ENCODE measurements at places on chromosomes 5 and 9.

- DNase-seq = no peak
Observed at GRCh38 chr9:123718188-123718587, 211.7 kb downstream of the DENND1A start.

GRCh38 chr9:21692390-21692789, 110.0 kb upstream of the MTAP start:
- no peak for DNase-seq

GRCh38 chr5:10317825-10318682, 10.4 kb upstream of the CMBL start:
- no peak for DNase-seq

GRCh38 chr5:95424526-95424925, 33.4 kb downstream of the FAM81B start:
- DNase-seq = no peak

- DNase-seq = no peak
Observed at GRCh38 chr5:100598446-100598845, 63.3 kb downstream of the FAM174A start.

- DNase-seq = peak; percentile 82
Observed at GRCh38 chr5:137075163-137075970, 423.8 kb downstream of the SPOCK1 start.

- peak; percentile 74 for DNase-seq
Observed at GRCh38 chr9:99105152-99106043, 485 bp downstream of the TGFBR1 start.

- DNase-seq = no peak
Observed at GRCh38 chr5:98786191-98786853, 12.9 kb downstream of the RGMB start.

- peak; percentile 72 for DNase-seq
Observed at GRCh38 chr5:175464074-175464941, 14.1 kb upstream of the SFXN1 start.

DNA sequence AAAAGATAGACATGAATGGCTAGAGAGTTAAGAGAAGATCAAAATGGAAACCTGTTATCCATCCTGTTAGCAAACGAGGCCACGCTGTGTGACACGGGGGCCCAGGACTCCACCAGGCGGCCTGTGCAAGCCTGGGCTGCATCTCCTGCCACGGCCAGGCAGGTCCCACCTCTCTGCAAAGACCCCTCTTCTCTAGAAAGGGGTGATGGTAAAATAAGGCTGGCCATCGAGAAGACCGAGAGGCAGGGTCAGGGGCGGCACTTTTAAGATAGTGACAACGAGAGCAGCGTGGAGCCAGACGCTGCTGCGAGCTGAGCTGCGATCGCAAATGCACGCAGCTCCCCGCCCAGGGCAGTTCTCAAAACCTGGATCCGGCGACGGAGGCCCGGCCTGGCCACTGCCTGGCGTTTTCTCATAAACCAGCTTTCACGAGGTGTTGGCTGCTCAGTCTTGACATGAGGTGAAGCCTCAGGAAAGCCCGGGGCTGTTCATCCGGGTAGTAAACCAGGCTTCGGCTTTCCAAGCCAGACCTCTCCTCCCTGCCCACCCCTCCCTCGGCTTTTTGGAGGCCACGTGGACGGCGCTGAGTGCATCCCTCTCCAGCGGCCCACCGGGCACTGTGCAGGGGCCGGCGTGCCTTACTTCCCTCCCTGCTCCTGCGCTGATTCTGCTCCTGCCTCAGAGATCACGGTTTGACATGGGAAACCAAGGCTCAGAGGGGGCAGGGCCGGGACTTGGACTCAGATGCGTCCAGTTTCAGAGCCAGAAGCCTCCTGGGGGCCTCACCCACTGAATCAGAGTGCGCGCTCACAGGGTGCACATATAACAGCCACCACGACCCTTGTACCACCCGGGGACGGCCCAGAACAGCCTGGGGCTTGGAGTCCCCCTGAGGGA, 151.6 kb upstream of the PHYKPL start:
- peak; percentile 39 for DNase-seq

DNA sequence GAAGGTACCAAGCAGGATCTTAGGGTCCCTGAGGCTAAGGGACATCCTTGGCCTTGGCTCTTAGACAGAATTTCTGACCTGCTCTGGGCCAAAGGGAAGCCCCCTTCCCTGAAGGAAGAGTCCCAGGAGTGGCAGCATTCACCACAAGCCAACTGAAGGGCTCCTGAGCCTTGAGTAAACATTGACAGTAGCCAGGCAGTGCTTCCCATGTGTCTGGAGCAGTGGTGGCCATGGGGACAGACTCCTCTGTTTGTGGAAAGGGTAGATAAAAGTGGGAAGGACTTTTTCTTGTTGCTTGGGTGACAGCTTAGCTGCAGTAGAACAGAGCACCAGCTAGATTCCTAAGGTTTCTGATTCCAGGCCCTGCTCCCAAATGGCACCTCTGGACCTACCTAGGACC, 61.4 kb upstream of the VLDLR start:
- no peak for DNase-seq

- DNase-seq = no peak
Observed at GRCh38 chr5:107376546-107377276, 294.0 kb downstream of the EFNA5 start.

- no peak for DNase-seq
Observed at GRCh38 chr5:31033295-31033694, 160.2 kb upstream of the CDH6 start.

GRCh38 chr5:50667023-50667652, 701 bp downstream of the PARP8 start:
- peak; percentile 73 for DNase-seq

GRCh38 chr5:178381921-178382695, 149.5 kb upstream of the PHYKPL start:
- no peak for DNase-seq

GRCh38 chr9:127566351-127567001, 45.6 kb upstream of the STXBP1 start:
- DNase-seq = no peak

GRCh38 chr5:133247151-133247709, 195.4 kb downstream of the HSPA4 start:
- DNase-seq = no peak

DNA sequence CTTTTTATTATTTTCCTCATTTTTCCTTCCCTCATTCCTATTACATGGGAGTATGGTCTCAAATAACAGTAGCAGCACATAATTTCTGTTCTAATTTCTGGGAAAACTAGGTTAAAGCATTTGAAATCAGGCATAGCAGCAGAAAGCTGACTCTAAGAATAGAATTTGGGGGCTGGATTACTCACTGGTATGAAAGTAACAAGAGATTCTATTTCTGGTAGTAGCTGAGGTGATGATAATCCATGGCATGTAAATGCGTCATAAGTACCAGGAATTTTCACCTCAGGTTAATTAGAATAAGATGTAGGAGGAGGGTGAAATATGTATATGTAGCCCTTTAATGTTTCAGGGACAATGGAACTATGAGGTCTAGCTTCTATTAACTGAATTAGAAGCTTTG, 662.0 kb downstream of the PTPRD start:
- DNase-seq = no peak

- DNase-seq = no peak
Observed at GRCh38 chr9:18720691-18721090, 246.7 kb downstream of the ADAMTSL1 start.

GRCh38 chr5:132030610-132031009, 19.2 kb upstream of the ACSL6 start:
- no peak for DNase-seq

DNA sequence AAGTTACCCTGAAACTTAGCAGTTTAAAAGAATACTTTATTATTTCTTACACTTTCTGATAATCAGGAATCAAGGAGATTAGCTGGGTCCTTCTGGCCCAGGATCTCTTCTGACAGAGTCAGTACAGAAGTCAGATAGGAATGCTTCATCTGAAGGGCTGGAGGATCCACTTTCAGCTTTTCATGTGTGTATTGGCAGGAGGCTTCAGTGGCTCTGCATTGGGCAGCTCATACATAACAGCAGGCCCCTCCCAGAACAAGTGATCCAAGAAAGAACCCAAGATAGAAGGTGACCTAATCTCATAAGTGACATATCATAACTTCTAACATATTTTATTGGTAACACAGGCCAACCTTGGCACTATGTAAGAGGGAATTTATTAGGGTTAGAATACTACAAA, 258.4 kb downstream of the HCN1 start:
- DNase-seq = no peak

DNA sequence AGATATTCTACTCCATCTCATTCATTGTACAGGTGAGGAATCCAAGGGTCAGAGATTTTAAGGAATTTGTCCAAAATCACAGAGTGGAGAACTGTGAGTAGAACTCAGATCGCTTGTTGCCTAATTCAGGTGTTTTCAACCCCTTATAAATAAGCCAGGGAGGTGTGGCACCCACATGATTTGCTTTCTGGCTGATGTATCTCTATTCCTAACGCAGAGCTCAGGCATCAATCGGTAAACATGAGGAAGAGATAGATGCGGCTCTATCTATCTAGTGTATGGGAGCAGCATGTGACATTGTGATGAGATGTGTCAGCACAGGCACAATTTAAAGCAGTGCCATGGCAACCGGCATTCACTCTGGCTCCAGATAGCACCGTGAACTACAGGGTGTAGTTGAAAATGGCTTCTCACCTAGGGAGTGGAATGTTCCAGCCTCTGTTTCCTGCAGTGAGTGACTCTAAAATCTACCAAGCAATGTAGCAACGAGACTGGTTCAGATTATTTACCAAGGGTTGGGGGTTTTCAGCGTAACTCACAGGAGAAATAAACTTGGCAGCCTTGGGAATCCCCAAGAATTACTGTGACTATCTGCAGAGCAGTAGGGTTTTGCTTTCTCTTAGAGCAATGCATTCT, 53.4 kb upstream of the SUB1 start:
- no peak for DNase-seq

- no peak for DNase-seq
Observed at GRCh38 chr9:128406848-128407391, 13.7 kb upstream of the CERCAM start.

- DNase-seq = no peak
Observed at GRCh38 chr9:28528049-28528448, 954.8 kb upstream of the C9orf72 start.

GRCh38 chr5:1336749-1337488, 8.0 kb downstream of the CLPTM1L start:
- no peak for DNase-seq

- DNase-seq = no peak
Observed at GRCh38 chr5:127014573-127014972, 15.8 kb downstream of the MARCHF3 start.

GRCh38 chr9:85631809-85632208, 109.9 kb downstream of the AGTPBP1 start:
- no peak for DNase-seq

DNA sequence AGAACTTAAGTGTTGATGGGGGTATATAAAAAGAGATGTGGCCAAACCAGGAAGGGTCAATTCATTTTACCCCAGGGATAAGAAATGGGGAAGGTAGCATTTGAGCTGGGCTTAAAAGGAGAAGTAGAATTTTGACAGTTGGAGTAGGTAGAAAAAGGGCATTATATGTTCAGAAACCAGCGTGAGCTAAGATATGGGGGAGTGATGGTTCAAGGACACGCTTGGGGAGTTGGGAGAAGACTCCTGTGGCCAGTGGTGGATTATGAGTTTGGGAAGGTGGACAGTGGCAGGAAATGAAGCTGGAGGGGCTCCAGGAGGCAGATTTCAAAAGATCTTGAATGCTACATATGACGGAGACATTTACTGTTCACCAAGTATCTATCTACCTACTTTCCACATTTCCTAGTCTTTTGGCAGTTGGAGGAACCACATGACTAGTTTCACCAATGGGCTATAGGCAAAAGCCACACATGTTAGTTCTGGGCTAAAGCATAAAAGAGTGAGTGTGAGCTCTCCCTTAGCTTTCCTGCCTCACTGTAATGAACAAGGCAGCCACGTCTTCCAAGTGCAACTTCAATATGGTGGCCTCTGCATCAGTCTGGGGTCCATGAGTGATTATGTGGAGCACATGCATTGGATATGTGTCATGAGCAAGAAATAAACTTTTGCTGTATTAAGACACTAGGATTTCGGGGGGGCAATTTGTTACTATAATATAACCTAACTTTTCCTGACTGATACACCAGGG, 15.7 kb upstream of the GSN start:
- no peak for DNase-seq

DNA sequence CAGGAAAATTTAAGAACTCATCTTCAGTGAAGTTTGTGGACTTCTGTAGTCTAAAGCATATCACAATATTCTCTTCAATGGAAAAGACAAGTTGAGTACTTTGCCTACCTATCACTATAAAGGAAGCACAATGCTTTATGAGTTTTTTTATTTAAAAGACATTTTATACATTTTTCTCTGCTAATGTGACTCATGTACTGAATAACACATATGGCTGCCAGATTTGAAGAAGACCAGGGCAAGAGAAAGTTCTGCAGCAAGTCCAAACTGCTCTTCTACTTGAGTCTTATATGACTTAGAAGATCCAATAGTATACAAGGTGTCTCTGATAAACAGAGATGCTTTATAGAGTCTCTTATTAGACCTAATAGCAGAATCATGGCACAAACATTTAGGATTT, 978.4 kb downstream of the TLE4 start:
- no peak for DNase-seq

DNA sequence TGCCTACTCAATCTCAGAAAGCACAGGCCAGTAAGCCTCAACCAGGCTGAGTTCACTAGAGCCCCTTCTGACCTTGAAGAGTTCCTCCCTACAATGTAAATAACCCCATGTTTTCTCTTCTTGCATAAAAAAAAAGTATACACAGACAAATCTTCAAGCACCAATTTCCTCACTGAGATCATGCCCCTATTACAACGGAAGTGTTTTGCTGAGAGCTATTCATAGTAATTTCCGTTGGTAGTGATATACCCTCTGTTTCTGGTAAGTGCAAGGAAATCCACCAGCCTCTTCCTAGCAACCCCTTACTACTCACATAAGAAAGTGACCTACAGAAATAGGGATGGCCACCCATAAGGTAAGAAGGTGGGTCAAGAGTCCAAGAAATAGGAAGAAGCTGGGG, 76.4 kb upstream of the TARS1 start:
- no peak for DNase-seq

DNA sequence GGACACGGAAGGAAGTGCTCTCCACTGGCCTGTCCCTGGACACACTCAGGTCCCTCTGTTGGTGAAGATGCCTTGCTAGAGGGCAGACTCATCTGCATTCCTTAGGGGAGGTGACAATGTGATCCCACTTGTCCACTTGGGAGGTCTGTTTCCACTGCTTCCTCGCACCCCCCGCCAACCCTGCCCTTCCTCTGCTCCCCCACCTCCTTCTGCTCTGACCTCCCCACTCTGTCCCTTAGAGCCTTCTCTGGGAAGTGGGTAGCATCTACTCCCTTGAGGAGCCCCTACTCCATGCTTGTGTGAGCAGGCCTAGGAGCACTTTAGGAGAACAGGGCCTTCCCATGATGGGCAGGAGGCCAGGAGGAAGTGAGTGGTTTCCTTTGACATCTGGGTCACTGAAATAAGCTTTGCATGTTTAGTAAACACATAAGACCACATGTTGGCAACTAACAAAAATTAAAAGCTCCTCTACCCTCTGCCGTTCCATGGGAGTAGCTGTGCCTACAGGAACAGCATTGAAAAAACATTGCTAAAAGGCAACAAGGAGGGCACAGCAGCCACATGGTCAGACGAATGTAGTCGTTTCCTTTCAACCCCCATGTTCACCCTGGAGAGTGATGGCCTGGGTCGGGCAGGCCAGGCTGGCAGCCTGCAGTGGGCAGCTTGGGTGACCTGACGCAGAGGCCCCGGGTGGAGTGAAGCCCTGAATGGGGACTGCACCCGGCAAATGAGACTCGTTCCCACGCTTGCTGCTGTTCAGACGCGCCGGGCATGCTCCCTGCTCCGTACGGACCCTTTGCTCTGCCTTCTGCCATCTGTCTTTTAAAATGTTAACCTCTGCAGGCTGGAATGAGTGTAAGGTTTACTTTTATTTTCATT, 634.0 kb downstream of the IRX1 start:
- no peak for DNase-seq
